ENCODE measurements at places on chromosomes 5 and 9.

DNA sequence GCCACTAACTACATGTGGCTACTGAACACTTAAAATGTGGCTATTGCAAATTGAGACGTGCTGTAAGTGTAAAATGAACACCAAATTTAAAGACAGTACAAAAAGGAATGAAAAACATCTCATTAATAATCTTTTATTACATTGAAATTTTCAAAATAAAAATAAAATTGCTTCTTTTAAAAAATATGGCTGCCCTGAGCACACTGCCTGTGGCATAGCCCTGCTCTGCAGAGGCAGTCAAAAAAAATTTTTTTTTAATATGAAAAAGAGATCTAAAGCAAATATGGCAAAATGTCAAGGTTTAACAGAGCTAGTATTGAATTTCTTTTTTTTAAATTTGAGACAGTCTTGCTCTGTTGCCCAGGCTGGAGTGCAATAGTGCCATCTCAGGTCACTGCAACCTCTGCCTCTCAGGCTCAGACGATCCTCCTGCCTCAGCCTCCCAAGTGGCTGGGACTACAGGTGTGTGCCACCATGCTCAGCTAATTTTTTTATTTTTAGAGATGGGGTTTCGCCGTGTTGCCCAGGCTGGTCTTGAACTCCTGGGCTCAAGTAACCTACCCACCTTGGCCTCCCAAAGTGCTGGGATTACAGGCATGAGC, 25.6 kb downstream of the CARNMT1 start:
- no peak for DNase-seq

GRCh38 chr9:135701959-135702721, at the start of gene KCNT1:
TSS of gene KCNT1 (plus strand) at chr9:135702185. CDS start at chr9:135702259, 74 bp downstream.
- DNase-seq: peak; percentile 81

- no peak for DNase-seq
Measured at GRCh38 chr5:4716781-4717180, 423.3 kb upstream of the ADAMTS16 start.

- DNase-seq: no peak
Measured at GRCh38 chr9:128877852-128878251, 3.9 kb downstream of the KYAT1 start.

DNA sequence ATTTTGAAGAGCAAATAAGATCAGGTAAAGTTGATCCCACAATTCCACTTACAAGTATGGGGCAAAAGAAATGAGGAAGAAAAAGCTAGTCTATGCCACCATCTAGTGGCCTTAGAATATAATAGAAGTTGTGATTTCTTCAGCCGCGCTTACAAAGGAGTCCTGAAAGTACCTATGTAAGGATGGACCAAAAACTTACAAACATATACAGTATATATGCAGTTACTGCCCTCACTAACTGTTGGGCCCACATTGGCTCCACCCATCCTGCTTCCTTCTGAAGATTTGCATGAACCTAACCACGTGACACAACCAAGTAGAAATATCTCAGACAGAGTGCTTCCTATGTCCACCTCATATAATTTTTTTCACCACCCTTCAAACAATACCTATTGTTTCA, 11.7 kb upstream of the OR13D1 start:
- DNase-seq: no peak

- DNase-seq: peak; percentile 35
Measured at GRCh38 chr5:71810023-71810422, 90.9 kb downstream of the CARTPT start.

- no peak for DNase-seq
Measured at GRCh38 chr5:3925022-3925421, 329.4 kb downstream of the IRX1 start.

- DNase-seq: no peak
Measured at GRCh38 chr5:35815089-35815936, 41.4 kb upstream of the IL7R start.

- DNase-seq: no peak
Measured at GRCh38 chr5:177131019-177131320, 2.6 kb upstream of the NSD1 start.

DNA sequence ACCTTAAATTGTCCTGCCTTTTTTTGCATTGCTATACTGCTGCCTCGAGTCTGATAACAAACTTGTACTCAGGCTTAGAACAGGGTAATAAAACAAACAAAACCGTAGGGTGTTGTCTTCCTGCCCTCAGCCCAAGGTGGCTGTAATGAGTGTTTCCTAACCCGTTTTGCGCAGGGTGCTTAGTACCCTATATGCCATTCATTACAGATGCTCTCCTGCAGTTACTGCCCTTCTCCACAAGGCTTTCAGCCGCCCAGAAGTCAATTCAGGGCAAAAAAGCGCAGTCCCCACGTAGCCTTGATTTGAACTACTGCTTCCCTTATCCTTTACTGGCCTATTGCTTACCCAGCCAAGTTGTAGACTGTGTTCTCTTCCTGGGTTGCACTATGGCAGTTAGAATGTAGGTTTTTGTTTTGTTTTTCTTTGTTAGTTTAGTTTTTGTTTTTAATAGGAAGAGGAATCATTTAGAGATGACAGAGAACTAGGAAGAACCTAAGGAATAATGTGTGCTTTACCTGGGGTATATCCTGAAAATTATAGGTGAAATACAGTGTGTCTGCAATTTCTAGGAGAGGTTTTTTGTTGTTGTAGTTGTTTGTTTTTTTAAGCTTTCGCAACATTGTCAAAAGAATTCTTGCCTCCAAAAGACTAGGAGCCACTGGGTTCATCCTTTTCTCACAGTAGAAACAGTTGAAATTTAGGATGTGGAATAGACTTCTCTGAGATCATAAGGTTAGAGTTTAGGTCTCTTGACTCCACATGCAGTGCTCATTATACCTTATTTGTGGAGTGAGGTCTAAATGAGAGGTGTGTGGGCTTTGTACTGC, 1.3 kb downstream of the HMGXB3 start:
- peak; percentile 63 for DNase-seq

DNA sequence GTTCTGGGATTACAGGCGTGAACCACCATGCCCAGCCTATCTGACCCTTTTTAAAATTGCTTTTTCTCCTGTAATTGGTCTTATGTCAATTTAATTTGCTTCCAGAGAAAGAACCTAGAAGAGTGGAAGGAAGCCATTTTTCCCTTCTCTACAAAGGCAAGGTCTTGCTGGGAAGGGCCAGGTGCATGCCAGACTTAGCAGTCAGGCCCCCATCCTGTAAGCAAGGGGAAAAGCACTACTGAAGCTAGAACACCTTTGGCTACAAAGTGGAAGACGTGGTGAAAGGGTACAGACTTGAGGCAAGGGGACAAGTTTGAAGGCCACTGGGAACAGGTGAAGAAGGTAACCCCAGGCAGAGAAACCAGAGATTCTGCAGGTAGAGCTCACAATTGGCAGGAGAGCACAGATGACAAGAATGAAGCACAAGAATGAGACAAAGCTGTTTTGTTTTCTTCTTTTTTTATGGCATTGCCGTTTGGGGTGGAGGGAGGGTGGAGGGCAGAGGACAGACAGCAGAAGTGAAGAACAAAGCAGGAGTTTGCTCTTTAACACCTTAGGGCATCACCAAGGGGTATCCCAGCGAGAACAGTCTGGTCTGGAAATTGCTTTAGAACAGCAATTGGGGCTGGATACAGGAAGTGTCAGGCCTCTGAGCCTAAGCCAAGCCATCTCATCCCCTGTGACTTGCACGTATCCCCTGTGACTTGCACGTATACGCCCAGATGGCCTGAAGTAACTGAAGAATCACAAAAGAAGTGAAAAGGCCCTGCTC, 72.9 kb downstream of the SERINC5 start:
- DNase-seq: no peak

GRCh38 chr5:98840946-98841345, 67.5 kb downstream of the RGMB start:
- no peak for DNase-seq

GRCh38 chr5:126976520-126977172, 53.7 kb downstream of the MARCHF3 start:
- DNase-seq: no peak

DNA sequence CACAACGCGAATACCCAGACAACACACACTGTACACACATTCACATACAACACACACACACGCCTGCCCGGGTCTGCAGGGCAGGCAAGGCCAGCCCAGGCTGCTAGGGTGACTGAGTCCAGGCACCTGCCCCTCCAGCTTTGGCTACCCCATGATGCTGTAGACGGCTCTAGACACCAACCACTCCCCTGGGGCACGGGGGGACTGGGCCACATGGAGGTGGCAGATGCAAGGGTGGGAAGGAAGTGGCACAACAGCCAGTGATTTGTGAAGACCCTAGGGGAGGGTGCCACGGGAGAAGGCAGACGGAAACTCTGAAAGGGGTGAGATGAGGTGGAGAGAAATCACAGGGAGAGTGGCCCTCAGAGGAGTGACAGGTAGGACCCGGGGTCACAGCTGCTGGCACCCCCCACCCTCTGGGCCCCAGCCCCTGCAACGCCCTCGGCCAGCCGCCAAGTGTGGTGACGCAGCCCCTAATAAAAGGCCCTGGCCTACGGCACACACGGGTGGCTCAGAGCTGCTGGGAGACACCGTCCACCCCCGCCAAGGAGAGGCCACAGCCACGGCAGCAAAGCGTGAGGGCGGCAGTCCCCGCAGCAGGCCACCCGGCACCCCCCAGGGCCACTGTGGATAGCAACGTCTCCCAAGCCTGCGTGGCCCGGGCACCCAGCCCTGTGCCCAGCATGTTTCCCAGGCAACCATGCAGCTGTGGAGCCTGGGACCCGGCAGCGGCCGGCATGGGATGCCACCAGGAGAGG, 6.6 kb upstream of the CCDC187 start:
- DNase-seq: no peak

- DNase-seq: no peak
Measured at GRCh38 chr9:22401671-22402070, 45.0 kb upstream of the DMRTA1 start.

- no peak for DNase-seq
Measured at GRCh38 chr5:179620293-179620692, 3.2 kb downstream of the HNRNPH1 start.

- DNase-seq: no peak
Measured at GRCh38 chr5:170552621-170553115, 48.8 kb downstream of the KCNIP1 start.

GRCh38 chr5:73032635-73033034, 76.8 kb downstream of the FCHO2 start:
- no peak for DNase-seq

DNA sequence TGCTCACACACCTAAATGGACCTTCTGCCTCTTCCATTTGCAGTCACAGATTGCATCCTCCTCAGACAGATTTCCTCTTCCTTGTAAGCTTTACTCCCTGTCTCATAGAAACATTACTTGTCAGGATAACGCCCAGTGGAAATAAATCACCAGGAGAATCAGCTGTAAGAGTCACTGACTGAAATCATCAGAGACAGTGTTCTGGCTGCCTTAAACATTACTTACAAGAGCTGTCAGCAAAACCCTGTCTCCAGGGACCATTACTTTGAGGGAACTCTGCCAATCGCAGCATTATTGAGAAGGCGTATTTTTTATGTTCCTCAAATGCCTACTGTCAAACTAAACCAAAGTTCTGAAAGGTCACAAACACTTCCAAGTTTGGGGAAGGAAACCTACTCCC, 5.9 kb downstream of the DPYSL3 start:
- DNase-seq: no peak

DNA sequence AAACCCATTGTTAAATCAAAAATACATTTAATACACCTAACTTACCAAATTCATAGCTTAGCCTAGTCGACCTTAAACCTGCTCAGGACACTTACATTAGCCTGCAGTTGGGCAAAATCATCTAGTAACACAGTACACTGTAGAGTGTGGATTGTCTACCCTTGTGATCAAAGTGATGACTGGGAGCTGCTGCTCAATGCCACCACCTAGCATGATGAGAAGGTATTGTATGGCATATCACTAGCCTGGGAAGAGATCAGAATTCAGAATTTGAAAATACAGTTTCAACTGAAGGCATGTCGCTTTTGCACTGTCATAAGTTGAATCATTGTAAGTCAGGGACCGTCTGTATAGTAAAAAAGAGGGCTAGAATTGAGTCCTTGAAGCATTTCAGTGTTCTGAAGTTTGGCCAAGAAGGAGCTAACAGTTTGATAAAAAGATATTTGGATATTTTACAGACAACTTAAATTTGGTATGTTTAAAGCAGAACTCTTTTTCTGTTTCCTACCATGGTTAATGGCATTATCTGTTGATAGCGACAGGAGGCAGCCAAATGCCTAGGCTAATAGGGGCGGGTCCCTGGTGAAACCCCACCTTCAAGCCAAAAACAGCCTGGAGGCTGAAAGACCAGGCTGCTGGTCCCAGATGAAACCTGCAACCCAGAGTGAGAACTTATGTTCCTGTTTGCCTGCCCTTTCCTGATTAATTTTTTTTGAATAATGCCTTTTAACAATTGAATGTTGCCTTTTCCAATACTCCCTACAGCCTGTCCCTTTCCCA, 23.0 kb downstream of the SMIM15 start:
- no peak for DNase-seq

DNA sequence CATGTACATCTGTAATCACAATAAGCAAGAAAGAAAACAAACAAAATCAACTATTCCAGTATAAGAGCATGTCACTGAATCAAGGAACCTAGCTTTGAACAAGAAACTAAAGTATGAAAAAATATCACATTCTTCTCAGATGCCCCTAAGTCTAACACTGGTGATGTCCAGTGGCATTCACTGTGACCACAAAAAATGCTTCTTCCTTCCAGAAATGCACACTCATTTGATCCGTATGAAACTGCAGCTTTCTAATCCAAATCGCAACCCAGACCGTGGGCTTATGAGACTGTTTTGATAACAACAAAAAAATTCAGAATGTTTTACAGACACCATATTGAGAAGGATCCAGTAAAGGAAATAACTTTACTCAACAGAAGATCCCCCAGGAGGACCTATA, 320.1 kb upstream of the TARS1 start:
- no peak for DNase-seq

DNA sequence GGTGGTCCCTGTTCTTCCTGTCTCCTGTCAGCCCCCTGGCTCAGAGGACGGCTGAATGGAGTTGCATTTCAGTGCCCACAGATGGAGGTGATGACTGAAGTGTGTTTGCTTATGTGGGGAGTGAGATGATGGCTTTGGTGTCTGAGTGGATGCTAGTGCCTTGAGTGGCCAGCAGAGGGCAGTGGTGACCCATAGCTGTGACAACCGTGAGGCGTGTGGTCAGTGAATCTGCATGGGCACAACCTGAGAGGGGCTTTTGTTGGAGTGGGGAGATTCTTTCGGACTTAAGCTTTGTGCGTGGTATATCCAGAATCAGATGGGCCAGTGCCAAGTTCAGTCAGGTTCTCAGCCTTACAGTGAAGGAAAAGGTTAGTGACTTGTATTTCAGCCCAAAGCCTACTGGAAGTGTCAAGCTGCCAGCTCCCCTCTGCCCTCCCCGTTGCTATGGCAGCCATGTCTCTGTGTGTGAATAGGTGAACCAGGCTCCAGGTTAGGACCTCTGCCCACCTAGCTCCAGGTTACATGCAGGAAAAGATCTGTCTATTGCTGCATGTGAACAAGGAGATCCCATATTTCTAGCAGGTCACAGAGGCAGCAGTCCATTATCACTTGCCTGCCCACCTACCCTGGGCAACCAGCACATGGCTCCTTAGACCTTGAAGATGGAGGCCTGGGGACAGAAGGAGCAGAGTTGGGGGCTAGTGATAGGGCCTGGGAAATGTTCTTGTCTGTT, 14.7 kb upstream of the CXXC5 start:
- DNase-seq: peak; percentile 69

DNA sequence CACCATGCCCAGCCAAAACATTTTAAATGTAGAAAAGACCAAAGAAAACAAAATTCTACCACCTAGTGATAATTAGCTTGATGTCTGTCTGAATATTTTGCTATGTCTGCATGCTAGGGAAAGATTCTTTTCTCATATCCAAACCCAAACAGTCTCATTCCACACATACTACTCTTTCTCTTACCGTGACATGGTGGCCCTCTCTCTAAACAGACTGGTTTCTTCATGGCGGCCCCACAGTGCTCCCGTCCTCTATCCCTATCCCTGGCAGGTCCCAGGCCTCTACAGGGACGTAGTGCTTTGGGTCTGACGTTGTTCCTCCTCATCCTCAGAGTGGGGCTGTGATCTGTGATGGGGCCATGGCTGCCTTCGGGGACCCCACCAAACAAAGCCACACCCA, 8.1 kb downstream of the CORO2A start:
- DNase-seq: no peak

Measured in COLO829 (cell line).